Dermis microvascular lymphatic vessel endothelial cell (primary cell): ENCODE measurements at places on chromosomes 5 and 9. TPM values are rescaled to one million over a fixed set of nuclear protein-coding genes. Genes with fewer than 3 reads are reported as not detected.

DNA sequence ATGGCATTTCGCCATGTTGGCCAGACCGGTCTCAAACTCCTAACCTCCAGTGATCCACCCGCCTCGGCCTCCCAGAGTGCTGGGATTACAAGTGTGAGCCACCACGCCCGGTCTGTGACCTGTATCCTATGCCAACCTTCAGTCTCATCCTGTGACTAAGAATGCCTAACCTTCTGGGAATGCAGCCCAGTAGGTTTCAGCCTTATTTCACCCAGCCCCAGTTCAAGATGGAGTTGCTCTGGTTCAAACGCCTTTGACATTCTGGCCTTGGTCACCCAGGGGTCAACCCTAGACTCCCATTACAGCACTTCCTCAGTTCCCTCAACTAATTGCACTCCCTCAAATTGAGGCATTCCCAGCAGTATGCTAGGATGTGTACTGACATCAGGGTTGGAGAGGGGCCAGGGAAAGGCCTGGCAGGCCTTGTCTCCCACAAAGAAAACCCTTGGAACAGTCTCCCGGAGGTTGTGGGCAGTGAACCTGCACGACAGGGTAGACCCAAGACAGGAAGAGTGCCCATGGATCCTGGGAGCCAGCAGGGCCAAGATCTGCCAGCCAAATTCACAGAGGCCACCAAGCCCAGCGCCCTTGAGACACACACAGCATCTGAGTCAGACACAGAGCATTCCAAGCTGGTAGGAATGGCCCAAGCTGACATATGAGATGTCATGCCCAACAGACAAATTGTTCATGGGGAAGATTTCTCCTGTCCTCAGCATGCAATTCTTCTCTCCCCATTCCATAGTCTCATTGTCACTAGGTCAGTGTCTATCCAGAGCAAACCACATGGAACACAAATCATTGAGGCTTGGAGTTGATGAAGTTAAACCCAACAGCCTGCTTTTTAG lies 24.9 kb upstream of the SMU1 start:
- DNase-seq: no peak

GRCh38 chr5:105616599-105616998 lies 2054.0 kb upstream of the NUDT12 start:
- DNase-seq: no peak

- no peak for DNase-seq
These were observed 14.9 kb upstream of the MACIR start for GRCh38 chr5:103243665-103244064.

DNA sequence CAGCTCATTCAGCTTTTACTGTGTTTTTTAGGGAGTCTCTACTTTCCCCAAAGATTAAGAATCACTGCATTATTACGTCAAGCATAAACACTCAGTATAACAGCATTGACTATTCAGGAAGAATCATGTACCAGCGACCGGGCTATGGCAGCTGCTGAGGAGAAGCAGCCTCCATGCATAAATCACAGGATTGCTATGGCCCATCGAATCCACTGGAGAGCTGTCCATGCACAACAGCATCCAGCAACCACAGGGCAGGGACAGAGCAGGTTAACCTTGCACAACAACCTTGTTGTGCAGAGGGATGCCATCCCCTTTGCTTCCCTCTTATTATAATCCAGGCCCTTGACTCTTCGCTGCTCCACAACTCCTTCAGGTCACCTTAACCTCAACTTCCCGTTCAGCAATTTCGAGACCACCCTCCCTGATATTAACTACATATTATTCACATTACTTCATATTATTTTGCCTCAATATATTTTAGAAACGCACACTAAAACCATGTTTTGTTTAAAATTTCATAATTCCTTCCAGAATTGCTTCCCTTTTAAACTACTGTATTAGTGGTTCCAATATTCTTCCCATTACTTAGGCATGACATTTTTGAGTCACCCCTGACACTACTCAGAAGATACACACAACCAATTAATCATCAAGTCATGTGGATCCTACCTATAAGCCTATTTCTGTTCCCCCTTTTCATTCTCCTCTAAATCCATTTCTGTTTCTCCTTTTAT lies 991 bp downstream of the IARS1 start:
- DNase-seq: peak; percentile 45

The PDE8B gene
- total RNA-seq: under 0.01 TPM in 1 of 2 replicates, not detected in the other

The ARSI gene
- total RNA-seq: under 0.01 TPM in 1 of 2 replicates, not detected in the other

The DNAH5 gene
- 0.13 TPM in 2 replicates for total RNA-seq

The PCDHB11 gene
- 0.13 and 0.89 TPM in 2 replicates for total RNA-seq
